ENCODE measurements at places on chromosomes 6 and 20.

- no peak for DNase-seq
These were observed 93.9 kb upstream of the SLC35B3 start for GRCh38 chr6:8529250-8529649.

- DNase-seq: peak; percentile 91
These were observed 313.7 kb upstream of the TBX18 start for GRCh38 chr6:85078058-85078457.

DNA sequence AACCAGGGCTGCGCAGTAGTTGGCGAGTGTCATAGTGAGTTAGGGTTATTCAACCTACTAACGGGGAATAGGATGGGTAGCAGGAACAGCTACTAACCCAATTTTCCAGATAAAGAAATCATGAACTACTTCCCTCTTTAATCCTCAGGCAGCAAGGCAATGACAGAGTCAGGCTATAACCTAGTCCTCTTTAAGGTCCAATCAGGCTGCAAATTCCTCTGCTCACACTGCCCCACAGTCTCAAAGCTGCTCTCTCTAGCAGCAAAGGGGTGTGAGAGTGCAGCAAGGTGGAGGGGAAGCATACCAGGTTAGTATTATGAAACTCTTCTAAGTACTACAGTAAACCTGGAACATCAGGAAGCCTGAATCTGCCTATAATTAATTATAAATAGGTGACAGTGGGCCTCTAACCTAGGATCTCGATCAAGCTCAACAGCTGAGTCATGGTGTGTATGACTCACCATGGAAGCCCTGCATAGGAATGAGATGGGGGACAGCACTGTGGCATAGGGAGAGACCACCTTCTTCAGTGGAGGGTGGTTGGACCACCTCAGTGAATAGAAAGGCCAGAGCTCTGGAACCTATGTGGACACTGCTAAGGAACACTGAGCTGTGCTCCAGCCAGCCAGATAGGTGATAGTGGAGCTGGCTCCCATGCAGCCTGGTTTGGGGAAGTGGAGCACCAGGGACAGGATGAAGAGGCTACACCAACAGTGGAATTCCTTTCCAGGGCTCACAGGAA is 7.9 kb downstream of the PEX6 start:
- no peak for DNase-seq

DNA sequence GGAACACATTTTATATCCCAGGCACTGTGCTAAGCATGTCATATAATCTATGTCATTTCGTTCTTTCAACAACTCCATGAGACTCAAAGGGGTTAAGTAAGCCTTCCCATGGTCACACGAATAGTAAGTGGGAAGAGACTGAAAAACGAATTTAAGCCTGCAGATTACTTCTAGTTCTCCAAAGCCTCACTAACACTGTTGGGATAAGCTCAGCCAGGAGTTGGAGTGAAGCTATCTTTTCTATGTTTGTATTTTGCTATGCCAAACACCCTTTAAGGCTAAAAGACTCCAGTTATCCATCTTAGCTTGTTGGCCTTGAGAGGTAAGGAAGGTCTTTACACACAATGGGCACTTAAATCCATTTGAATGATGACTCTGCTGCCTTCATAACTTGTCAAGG is 148.1 kb upstream of the UST start:
- no peak for DNase-seq

DNA sequence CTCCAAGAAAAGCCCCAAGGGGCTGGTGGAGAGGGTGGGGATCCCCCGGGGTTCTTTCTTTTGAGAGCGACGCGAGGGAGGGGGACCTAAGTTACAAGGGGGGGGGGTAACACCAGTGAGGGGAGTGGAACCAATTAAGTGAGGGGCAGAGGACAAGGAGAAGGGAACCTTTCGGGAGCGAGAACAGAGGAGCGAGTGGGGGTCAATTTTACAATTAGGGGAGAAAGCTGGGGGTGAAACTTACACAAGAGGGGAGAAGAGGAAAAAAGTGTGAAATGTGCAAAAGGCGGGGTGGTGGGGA is 548 bp downstream of the SALL4 start:
- DNase-seq: no peak

DNA sequence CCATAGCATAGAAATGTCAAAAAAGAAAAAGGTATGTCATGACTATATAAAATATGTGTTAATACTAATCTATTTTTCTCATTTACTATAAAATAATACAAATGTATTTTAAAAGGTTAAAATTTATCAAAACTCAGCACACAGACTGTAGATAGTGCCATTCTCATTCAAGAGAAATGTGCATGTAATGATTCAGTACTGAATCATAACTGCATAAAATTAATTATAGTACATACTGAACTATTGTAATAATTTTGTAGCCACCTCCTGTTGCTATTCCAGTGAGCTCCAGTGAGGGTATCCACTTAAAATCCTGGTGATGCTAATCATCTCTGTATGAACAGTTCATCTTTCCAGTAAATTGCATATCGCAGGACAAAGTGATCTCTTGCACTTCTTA is 82.8 kb downstream of the HMGCLL1 start:
- DNase-seq: peak; percentile 3

DNA sequence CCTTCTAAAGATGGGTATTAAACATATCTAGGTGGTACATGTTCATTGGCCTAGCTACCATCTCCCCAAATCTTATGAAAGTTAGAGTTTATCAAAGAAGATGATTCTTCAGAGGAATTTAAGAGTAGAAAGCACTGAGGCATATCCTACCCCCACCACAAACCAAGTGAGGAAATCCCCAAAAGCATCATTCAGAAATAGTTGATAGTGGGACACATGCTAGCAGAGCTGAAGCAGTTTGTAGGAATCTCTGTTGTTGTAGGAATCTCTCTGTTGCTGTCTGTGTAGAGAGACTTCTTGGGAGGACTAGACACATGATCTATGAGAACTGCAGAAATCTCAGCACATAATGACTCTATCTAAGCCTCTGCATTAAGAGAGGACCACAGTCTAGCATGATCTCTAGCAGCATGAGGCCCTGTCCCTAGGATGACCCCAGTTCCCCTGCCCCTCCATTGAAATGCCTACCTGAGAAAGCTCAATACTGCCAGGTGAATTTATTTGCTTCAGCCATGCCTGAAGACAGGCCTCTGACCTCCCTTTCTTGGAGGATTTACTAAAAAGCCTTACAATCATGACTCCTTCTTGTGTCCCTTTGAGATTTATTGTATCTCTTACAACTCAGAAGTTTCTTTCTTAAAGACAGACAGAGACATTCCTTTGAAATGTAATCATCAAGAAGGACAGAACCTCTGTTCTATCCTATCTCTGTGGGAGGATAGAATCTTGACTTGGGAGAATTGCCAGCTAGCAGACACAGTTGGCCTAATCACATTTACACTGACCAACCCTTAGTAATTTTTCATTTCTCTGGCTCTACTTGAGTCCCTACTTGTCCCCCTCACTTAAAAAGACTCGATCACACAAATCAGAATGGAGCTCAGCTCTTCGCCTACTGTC is 582.4 kb downstream of the PHF3 start:
- DNase-seq: no peak

- DNase-seq: peak; percentile 60
These were observed 598.8 kb downstream of the MAFB start for GRCh38 chr20:40090236-40090635.

GRCh38 chr6:117233145-117233544 is 32.2 kb upstream of the VGLL2 start:
- no peak for DNase-seq

- no peak for DNase-seq
These were observed 138.5 kb upstream of the SOX4 start for GRCh38 chr6:21455071-21455470.

DNA sequence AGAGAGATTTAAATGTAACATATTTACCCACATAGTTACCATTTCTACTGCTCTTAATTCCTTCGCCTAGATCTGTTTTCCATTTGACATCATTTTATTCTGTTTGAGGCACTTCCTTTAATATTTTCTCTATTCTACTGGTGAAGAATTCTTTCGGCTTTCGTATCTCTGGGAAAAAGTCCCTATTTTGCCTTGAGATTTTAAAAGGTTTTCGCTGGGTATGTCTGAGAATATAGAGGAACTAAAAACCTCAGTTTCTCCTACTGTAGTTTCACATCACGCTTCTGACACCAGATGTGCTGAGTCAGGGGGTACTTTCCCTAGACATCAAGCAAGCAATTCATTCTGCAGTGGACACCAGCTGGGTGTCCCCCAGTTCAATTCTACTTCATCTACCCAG is 61.7 kb downstream of the E2F3 start:
- no peak for DNase-seq

GRCh38 chr6:157172830-157173536 is 150.3 kb downstream of the TMEM242 start:
- no peak for DNase-seq

DNA sequence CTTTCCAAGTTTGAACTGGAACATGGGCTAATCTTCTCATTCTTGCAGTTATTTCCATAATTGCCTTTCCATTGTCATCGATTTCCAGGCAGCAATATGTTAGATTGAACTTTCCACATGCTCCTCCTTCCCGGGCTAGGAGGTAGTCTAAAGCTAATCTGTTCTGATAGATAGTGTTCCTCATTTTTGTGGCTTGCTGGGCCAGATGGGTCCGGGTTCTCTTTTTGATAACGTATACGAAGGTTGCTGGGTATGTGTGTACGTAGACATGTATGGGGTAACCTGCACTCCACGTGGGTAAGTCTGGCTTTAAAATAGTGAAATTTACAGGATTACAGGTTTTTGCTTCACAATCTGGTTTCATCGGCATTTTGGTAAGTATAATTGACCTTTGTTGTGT is 14.0 kb upstream of the GMPR start:
- DNase-seq: no peak

DNA sequence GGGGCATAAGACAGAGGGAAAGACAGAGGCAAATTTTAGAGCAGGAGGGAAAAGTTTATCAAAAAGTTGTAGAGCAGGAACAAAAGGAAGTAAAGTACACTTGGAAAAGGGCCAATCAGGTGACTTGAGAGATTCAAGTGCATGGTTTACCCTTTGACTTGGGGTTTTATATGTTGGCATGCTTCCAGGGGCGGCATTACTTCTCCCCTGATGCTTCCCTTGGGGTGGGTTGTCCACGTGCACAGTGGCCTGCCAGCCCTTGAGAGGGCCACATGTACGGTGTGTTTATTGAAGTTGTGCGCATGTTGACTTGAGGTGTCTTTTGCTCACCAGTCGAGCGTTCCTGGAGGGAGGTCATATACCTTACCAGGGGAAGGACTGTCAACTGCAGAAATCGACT is 259.5 kb upstream of the JARID2 start:
- no peak for DNase-seq

DNA sequence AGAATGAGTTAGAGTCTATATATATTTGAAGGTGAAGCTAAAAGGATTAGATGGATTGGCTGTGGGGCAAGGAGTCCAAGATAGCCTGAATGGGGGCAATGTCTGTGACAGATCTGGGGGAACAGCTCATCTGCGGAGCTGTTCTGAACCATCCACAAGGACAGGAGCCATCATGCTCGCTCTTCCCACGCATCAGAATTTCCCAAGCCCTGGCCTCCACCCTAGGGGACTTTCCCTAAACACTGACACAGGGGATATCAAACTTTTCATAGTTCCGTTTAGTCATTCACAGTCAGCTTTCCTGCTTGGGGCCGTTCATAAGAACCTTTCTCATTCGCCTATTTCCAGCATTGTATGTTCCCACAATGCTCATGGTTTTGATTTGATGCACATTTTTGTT is 37.6 kb upstream of the CCN6 start:
- peak; percentile 96 for DNase-seq

DNA sequence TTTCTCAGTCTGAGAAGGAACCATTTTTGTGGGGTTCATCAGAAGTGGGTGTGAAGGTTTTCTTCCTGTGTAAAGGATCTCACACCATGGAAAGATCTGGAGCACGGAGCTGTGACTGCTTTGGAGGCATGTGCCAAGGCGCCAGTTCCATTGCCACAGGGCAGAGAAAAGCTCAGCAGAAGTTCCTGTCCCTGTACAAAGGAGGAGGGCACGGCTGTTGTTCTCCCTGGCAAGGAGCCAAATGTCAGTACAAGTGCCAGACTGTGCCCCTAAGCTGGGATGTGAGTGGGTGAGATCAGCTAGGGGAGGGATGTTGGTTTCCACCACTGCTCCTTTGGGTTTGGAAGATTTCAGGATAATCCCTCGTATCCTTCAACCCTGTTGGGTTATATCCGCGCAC is 117.3 kb downstream of the CRYBG1 start:
- DNase-seq: no peak

- DNase-seq: no peak
These were observed 738.1 kb upstream of the GJE1 start for GRCh38 chr6:141394565-141395051.

DNA sequence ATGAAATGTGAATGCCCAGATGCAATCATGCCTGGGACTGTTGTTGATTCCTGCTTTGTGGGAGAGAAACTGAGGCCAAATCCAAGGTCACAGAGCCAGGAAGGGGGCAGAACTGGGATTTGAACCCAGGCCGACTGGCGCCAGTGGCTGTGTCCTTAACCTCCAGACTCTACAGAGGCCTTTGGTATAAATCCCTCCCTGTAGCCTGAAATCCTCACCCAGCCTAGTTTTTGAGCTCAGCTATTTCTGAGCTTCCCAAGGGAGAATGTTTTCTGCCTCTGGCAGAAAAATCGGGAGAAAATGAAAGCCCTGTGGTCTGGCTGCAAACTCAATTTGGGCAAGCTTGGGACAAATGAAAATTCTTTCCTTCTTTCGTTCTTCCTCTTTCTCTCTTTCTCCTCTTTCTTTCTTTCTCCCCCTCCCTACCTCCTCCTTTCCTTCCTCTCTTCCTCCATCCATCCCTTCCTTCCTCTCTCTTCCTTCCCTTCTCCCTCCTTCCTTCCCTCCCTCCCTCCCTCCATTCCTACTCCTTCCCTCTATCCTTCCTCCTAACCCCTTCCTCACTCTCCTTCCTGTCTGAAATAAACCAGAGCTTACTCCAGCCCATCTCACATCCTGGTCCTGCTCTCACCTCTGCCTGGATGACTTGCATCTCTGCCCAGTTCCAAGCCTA is 34.9 kb downstream of the SNAI1 start:
- DNase-seq: no peak

GRCh38 chr20:53866794-53867740 is 203.3 kb downstream of the BCAS1 start:
- no peak for DNase-seq

- no peak for DNase-seq
These were observed 22.4 kb downstream of the TCFL5 start for GRCh38 chr20:62839261-62839660.

DNA sequence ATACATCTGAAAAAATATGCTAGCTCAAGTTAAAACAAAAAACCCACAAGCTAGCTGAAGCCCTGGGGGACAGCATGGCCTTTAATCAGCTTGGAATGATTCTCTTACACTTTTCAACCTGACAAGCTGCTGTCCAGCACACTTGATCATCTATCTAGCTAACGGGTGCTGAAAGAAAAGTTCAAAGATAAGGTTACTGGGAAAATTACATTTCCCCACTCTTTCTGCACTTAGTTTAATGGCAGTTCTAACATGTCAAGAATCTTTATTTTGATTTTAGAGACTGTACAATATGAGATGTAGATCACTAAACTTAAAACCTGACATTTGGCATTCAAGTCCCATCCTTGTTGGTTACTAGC is 53.4 kb downstream of the STK4 start:
- DNase-seq: no peak

DNA sequence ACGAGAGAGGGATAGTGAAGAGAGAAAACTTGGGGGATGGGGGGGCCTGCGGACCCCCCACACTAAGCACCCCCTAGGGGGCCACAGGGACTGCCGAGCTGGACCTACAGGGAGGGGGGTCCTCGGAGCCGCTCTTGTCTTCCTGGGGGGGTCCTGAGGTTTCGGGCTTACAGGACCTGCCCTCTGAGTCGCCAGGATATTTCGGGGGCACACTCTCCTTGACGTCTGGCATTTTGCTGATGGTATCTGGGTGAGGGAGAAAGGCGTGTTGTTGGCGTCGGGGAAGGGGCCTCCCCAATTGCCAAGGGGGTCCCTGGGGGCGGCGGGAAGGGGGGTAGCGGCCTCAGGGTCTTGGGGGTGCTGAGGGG is 516 bp downstream of the TCP11 start:
- DNase-seq: no peak

Data from mammary epithelial cell (primary cell).